ENCODE measurements at places on chromosomes 3 and 15.
A peak's percentile ranks its signal among the peaks of the same experiment; 100 is the strongest.

- DNase-seq = no peak
Measured at GRCh38 chr15:68038246-68038645, 15.9 kb upstream of the PIAS1 start.

DNA sequence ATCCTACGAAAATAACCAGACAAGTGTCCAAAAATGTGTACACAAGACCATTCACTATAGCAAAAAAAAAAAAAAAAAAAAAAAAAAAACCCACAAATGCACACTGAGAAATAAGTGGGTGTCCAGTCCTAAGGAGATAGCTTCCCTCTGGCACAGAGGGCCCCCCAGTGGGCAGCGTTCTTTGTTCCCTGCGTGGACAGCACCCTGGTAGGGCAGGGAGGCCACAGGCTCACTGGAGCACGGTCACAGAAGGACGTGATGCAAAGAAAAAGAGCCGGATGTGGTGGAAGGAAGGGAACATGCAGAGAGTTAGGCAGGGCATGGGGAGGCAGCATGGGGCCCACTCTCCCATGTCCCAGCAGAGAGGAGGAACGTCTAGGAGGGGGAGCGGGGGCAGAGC is 210.7 kb upstream of the NSMCE3 start:
- no peak for DNase-seq

DNA sequence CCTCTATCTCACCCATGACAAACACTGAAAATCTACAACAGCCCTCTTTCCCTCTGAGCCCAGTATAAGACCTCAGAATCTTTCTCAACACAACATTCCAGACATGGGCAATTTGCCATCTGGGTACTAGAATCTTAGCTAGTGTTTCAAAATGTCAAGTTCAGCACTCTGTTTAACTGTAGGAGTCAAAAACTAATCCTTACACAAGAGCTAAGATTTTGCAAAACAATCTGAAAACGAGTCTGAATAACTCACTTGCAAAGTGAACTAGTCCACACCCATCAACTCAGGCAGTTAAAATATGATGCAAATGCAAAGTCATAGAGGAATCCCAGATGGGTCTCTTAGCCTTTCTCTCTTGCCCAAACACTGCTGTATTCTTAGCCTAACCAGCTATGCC is 67.8 kb downstream of the GPR176 start:
- DNase-seq = peak; percentile 83

GRCh38 chr15:54803134-54803808 is 393.5 kb downstream of the RSL24D1 start:
- no peak for DNase-seq

DNA sequence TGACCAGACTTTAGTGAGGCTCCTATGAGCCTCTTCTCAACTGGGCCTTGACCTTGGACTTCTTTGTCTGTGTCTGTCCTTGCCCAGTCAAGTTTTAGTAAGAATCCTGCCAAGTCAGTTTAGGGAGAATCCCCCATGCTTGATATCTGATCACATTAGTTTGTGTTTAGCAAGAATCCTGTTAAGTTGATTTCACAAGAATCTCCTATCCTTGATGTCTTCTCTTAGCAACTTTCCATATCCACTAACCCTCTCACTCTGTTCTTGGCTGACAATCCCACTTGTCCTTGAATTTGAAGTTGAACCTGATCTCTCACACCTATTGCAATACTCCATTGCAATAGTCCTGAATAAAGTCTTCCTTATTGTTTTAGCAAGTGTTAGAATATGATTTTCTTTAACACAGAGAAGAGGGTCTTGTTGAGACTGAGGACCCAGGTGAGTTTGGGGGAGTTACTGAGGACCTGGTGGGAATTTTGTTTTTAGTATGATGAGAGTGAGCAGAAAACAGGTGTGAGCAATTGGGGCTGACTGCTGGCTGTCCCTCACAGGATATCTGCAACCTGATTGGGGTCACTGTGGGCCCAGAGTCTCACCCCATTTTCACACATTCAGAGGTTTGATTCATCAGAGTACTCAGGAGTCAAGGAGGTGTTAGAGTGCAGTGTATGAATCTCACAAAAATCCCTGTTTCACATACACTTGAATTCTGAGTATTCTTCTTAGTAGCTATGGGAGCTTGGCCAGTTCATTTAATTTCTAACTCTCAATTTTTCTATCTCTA is 39.9 kb upstream of the TNFAIP8L3 start:
- DNase-seq = no peak

GRCh38 chr3:128001576-128001975 is 50.7 kb upstream of the SEC61A1 start:
- DNase-seq = no peak

GRCh38 chr15:68301301-68301700 is 23.8 kb downstream of the FEM1B start:
- no peak for DNase-seq

GRCh38 chr3:119829420-119829819 is 47.5 kb downstream of the NR1I2 start:
- DNase-seq = no peak

DNA sequence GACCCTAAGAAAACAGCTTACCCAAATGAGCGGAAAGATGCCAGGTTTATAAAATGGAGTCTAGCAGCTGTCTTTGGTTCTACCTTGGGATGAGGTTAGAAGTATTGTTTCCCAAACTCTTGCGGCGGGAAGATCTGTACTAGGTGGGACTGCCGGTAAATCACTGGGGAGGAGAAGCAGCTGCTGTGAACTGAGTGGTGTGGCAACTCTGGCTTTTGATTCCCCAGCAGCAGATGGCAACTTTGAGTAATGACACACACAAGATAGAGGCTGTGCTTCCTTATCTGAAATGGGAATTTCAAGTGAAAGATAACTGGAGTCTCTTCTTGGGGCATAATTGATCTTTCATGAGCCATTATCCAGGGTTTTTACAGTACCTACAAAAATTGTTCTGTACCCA is 184.9 kb downstream of the ATG7 start:
- DNase-seq = no peak

GRCh38 chr15:28019594-28020309 is 79.4 kb downstream of the OCA2 start:
- DNase-seq = no peak

DNA sequence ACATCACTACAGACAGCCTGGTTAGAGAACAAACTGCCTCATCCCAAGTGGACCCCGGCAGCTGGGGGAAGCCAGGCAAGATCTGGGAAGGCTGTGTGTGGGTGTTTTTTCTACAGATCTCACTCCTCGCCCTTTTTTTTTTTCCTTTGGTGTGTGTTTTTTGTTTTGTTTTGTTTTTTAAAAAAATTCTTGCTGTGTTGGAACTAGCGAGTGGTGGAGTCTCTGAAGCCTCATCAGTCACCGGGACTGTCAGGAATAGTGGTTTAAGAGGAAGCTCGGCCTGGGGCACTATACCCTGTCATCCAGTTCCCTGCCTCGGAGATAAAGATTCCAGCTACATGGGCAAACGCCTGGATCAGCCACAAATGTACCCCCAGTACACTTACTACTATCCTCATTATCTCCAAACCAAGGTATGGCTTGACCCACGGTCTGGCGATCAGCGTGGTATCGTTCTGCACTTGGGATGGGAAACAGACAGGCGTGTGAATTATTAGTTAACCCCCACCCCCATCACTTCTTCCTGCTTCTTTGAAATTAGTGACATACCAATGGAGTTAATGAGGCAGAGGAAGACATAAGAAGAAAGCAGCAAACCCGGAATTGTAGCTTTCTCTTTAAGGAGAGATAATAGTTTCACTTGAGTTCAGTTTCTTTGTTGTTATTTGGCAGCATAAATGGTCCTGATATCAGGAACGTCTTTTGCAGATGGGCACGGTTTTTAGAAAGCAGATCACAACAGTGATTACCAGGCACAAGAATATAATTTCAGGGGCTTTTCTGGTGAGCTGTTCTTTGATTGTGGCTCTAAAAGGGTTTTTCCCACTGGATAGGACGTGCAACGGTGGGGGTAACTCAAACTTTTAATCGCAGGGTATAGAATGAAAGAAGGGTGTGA is 722 bp downstream of the RBMS3 start:
- DNase-seq = peak; percentile 66

GRCh38 chr3:44359146-44359751 is 20.7 kb downstream of the TCAIM start:
- peak; percentile 25 for DNase-seq

DNA sequence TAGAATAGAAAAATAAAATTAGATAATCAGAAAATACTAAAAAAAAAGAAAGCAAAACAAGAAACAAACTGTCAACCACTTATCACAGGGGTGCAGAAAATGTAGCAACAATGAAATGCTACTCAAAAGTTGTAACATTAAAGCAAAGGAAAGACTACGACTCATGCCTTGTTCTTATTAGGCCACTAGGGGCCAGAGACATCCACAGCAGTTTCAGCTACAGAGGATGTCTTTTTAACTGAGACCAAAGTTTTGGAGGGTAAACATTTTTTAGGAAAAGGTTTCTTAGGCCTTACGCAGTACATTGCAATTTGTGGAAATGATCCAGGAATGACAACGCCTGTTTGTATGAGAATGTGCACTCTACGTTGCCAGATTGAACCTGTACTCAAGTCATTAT is 15.4 kb upstream of the CADM2 start:
- DNase-seq = no peak

DNA sequence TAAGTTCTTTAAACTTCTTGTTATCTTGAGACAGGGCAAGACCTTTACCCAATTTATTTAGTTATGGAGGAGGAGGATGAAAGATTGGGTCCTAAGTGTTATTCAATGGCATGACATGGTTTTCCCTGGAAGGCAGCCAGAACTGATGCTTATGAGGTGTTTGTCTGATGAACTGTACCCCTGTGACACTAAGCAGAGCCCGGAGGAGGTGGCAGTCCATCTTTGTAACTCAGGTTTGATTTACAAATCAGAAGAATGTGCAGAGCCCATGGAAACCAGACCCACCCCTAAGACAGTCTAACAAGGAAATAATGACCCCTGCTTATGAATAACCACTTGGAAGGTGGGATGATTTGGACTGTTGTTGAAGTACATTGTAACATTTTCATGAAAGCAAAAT is 878.6 kb upstream of the NR2F2 start:
- no peak for DNase-seq

DNA sequence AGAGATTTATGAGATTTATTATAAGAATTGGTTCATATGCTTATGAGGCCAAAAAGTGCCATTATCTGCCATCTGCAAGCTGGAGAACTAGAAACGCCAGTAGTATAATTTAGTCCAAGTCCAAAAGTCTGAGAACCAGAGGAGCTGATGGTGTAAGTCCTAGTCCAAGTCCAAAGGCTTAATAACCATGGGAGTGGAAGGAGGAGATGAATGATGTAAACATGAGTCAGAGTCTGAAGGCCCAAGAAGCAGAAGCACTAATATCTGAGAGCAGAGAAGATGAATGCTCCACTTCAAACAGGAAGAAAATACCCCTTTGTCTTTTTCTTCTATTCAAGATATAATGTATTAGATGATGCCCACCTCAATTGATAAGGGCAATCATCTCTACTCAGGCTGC is 185.7 kb downstream of the CGGBP1 start:
- DNase-seq = peak; percentile 51

Measured in EH (cell line).